Stimulated activated naive CD4-positive, alpha-beta T cell treated with Interleukin-2 at 50 U/mL for 16 hours (primary cell): ENCODE measurements at places on chromosomes 2 and 18.

- DNase-seq = no peak
Observed at GRCh38 chr2:72144274-72144631, 3.4 kb downstream of the CYP26B1 start.

DNA sequence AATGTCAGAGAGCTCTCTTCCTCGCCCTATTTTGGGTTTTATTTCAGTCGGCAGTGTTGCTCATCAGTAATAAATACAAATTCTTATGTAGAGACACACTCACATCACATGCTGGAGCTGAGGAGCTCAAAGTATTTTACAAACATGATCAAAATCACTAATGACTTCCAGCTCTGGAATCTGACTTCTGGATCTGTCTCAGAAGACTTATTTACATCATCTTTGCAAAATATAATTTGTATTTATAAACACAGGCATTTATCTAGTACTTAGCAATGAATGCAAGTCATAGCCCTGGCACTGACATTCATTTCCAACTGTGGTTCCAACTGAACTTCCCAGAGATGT, 327.1 kb downstream of the NCKAP5 start:
- DNase-seq = no peak

DNA sequence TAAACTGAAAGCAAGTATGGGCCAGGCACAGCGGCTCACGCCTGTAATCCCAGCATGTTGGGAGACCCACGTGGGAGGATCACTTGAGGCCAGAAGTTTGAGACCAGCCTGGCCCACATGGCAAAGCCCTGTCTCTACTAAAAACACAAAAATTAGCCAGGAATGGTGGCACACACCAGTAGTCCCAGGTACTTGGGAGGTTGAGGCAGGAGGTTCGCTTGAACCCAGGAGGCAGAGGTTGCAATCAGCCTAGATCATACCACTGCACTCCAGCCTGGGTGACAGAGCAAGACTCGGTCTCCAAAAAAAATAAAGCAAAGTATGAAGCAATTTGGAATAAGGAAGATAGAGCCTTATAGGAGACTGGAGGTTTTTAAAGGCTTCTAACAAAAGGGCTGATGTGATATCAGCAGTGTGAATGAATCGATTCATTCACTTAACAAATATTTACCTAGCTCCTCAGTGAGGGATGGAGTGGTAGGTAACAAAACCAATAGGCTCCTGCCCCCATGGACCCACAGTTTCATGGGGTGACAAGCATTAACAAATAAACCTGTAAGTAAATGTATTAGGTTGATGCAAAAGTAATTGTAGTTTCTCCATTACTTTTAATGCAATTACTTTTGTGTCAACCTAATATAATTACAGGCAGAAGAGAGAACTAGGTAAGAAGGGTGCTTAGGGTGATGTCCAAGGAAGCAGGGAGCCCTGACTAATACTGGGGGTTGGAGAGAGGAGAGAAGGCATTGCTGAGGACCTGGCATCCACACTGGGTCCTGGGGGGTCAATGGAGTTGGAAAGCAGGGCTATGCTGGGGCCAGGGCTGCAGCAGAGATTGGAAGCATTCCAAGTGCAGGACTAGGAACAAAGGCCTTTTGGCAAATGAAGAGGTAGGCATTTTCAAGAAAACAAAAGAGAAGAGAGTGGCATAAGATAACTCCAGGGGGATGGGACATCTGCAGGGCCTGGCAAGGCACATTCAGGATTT, 195.4 kb upstream of the ARL4C start:
- DNase-seq = no peak

DNA sequence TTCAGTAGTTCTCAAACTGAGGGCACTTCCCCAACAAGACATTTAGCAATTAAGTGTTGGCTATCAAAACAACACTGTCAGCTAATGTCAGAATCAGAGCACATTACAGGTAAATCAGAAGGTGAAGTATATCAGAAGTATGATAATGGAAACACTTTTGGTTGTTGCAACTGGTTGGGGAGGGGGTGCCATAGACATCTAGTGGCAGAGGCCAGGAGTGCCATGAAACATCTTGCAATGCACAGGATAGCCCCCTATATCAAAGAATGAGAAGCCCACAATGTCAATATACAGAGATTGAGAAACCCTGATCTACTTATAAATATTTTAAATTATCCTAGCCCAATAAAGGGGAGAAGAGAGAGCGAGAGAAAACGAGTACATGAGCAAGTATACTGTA, 4.9 kb upstream of the XPO1 start:
- no peak for DNase-seq

- DNase-seq = no peak
Observed at GRCh38 chr2:139293992-139294548, 513.9 kb upstream of the NXPH2 start.

DNA sequence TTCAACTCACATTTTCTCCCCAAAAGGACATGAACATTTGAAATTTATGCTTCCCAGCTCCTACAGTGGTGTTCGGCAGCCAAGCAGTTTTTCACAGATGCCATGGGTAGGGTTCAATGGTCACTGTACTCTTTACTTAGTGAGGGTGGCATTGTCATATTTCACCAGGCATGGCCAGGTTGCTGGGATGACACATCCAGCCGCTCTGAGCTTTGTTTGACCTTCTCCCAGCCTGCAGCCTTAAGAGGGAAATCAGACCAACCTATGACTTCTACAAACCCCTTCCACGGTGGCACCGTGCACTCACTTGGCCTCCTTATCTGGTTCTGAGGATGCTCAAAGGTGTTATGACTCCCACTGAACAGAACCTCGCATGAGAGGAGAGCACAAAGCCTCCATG, 108.4 kb upstream of the SH3BP4 start:
- DNase-seq = no peak

- DNase-seq = no peak
Observed at GRCh38 chr2:96259497-96259921, 6.3 kb downstream of the TMEM127 start.
